Caco-2 (cell line): ENCODE measurements at places on chromosomes 6 and 20. TPM values are rescaled to one million over a fixed set of nuclear protein-coding genes. Genes with fewer than 3 reads are reported as not detected.

Gene DPPA5
- not detected in 2 replicates for total RNA-seq

Gene AIF1
- 2.2 and 2.7 TPM in 2 replicates for total RNA-seq

Gene MEP1A
- total RNA-seq, result 8.1 and 12.0 TPM in 2 replicates

DNA sequence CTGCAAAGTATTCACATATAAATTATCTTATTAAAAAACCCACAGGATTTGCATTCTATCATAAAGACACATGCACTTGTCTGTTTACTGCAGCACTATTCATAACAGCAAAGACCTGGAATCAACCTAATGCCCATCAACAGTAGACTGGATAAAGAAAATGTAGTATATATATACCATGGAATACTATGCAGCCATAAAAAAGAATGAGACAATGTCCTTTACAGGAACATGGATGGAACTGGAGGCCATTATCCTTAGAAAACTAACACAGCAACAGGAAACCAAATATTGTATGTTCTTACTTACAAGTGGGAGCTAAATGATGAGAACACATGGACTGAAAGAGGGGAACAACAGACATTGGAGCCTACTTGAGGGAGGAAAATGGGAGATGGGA, 97.0 kb downstream of the FAM217A start:
- DNase-seq, result no peak
- H3K36me3 ChIP-seq, result no peaks in the 10 kb centered on the region
- no peaks in the 10 kb centered on the region for H3K27me3 ChIP-seq
- no peaks in the 10 kb centered on the region for H3K4me1 ChIP-seq
- no peak overlapping the region for H3K27ac ChIP-seq

DNA sequence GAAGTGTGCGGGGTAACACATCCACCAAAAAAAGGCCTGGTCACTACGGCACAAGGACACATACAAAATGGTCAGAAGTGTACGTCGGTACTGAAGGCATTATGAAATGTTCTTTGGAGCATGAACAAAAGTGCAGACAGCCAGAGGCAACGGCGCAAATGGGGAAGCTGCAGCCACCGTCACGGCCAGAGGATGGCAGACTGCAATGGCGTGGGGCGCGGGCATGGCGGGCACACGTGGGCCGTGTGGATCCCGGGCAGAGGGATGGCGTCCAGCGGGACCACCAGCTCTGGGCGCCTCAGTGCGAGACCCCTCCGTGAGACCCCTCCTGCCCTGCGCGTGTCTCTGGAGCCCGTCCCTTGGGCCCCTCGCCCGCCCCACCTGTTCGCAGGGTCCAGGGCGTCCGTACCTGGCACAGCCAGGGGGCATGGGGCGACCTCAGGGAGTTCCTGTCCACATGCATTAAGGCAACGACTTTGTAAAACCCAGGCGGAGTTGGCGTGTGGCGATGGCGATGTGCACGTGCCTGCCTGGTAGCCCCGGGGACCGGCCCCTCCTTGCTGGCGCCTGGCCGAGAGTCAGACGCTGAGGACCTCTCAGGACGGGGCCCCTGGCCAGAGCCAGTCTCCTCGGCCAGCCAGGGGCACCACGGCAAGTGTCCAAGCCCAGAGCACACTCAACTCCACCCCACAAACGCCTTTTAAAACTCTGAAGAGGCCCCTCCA, 39.5 kb upstream of the CHRNA4 start:
- no peak overlapping the region for H3K27ac ChIP-seq
- peaks cover 7% of the 10 kb centered on the region for H3K27me3 ChIP-seq
- no peaks in the 10 kb centered on the region for H3K4me1 ChIP-seq
- H3K4me3 ChIP-seq, result no peak overlapping the region

GRCh38 chr6:168385858-168386735, 54.9 kb upstream of the SMOC2 start:
- peaks cover 5% of the 10 kb centered on the region; the same call in 1 of the 2 replicates for H3K4me1 ChIP-seq
- no peak overlapping the region for H3K27ac ChIP-seq
- no peaks in the 10 kb centered on the region for H3K36me3 ChIP-seq
- H3K27me3 ChIP-seq, result no peaks in the 10 kb centered on the region

DNA sequence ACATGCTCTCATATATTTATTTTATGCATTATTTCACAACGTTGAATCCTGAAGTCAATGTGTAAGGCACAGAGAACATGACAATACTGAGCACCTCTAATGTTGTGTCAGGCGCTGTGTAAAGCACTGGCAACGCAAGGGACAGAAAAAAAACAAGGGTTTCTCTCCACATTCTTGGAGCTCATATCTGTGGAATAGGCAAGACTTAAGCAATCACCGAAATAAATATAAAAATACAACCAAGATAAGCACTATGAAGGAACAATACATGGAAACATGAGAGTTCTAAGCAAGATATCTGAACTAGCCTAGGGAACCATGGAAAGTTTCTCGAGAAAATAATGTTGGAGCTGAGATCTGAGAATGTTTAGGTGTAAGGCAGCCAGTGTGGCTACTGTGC, 1.7 kb upstream of the DST start:
- 0 out of 2 replicates have a peak, but pooled peaks cover 7% of the 10 kb centered on the region for H3K4me1 ChIP-seq
- H3K4me3 ChIP-seq, result no peak overlapping the region
- H3K27ac ChIP-seq, result no peak overlapping the region

DNA sequence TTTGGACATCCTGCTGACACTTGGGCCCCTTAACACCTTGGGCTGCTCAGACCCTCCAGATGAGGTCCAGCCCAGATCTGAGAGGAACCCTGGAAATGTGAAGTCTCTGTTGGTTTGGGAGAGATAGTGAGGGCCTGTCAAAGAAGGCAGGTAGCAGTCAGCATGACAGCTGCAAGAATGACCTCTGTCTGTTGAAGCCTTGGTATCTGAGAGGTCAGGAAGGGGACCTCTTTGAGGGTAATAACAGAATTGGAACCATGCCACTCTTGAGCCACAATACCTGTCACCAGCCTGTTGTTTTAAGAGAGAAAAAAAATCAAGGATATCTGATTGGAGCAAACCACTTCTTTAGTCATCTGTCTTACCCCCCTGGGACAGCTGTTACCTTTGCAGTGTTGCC, 4.2 kb downstream of the SYS1 start:
- peaks cover 4% of the 10 kb centered on the region for H3K36me3 ChIP-seq
- peaks cover 5% of the 10 kb centered on the region for H3K4me1 ChIP-seq
- no peak overlapping the region for H3K27ac ChIP-seq
- H3K27me3 ChIP-seq, result no peaks in the 10 kb centered on the region

DNA sequence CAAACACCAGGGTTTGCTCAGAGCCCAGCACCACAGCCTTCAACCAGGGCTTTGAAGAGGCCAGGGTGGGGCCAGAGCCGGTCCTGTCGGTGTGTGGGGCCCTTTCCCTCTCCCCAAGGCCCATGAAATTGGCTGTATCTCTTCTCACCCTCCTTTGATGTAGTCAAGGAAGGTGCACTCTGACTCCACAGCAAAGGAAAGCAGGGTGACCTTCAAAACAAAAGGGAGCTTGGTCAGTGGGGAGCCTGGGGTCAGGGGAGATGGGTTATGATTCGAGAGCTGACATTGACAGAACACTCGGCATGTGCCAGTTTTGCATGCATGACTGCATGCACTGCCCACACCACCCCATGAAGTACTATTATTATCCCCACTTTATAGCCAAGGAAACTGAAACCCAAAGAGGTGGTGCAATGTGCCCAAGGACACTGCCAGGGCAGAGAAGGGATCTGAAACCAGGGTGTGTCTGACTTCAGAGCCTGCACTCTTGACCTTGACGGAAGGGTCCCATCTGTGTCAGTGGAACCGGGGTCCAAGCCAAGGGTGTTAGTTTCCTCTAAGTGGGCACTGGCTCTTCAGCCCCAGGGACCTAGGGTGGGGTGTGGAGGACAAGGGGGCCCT, 55.4 kb downstream of the RAB44 start:
- H3K27me3 ChIP-seq, result no peaks in the 10 kb centered on the region
- H3K4me1 ChIP-seq, result no peaks in the 10 kb centered on the region
- H3K4me3 ChIP-seq, result no peak overlapping the region
- DNase-seq, result no peak
- no peaks in the 10 kb centered on the region for H3K36me3 ChIP-seq

DNA sequence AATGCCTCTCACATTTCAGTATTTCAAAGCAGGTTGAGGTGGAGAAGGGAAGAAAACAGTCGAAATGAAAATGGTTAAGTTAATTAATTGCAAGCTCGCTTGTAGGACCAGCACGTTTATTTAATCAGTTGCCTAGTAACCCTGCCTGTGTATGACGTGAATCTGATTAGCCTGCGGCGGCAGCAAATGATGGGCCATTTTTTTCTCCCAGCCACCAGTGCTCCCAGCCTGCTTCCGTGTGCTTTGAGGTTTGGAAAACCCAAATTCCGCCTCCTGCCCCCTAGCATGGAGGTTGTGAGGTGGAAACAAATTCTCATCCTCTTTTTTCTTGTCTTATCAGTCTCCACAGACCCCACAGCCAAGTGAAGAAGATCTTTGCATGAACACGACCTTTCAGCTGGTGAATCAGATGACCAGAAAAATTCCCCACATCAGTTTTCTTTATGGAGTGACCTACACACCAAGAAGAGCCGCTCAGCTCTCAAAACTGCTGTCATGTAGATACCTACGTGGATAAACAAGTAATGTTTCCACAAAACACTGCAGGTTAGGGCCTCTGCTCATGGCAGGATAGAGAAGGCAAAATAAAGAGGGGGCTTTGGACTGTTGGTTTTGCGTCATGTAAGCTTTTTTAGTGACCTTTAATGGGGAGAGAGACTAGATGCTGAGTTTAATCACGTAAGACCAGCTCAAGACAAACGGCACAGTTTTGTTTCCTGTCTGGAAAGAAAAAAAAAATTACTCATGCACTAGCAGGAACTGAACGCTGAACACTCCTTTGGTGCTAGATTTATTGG, 572.9 kb upstream of the NOX3 start:
- no peaks in the 10 kb centered on the region for H3K36me3 ChIP-seq
- H3K27me3 ChIP-seq, result no peaks in the 10 kb centered on the region
- DNase-seq, result no peak
- no peak overlapping the region for H3K27ac ChIP-seq
- no peaks in the 10 kb centered on the region for H3K4me1 ChIP-seq

DNA sequence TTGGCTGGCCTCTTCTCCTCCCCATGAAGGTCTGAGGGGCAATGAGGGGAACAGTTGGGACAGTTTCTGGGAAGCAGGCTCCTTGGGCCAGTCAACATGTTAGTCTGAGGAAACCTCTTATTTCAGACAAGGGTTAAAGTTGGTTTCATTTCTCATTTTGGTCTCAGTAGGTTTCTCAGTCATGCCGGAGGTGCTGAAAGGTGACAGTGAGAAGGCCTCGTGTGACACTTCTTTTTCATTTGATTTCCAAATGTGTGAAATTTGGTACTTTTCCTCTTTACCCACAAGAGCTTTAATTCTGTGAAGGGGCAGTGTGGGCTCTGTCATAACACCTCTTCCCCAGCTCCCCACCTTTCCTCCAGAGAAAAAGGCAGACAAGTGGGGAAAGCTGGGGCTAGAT, 7.5 kb upstream of the GLP1R start:
- H3K36me3 ChIP-seq, result no peaks in the 10 kb centered on the region
- peaks cover 2% of the 10 kb centered on the region for H3K27me3 ChIP-seq
- H3K4me1 ChIP-seq, result no peaks in the 10 kb centered on the region
- H3K27ac ChIP-seq, result no peak overlapping the region
- DNase-seq, result no peak
- H3K4me3 ChIP-seq, result no peak overlapping the region

- H3K4me3 ChIP-seq, result no peak overlapping the region
- H3K36me3 ChIP-seq, result peaks cover 2% of the 10 kb centered on the region; the same call in 1 of the 2 replicates
- no peaks in the 10 kb centered on the region for H3K27me3 ChIP-seq
- H3K27ac ChIP-seq, result no peak overlapping the region
- H3K4me1 ChIP-seq, result peaks cover 24% of the 10 kb centered on the region
These were observed 1.1 kb upstream of the PTK7 start for GRCh38 chr6:43074847-43075669.

GRCh38 chr6:1544603-1545002, 65.1 kb upstream of the FOXC1 start:
- no peak for DNase-seq
- no peaks in the 10 kb centered on the region for H3K36me3 ChIP-seq
- H3K4me3 ChIP-seq, result no peak overlapping the region

DNA sequence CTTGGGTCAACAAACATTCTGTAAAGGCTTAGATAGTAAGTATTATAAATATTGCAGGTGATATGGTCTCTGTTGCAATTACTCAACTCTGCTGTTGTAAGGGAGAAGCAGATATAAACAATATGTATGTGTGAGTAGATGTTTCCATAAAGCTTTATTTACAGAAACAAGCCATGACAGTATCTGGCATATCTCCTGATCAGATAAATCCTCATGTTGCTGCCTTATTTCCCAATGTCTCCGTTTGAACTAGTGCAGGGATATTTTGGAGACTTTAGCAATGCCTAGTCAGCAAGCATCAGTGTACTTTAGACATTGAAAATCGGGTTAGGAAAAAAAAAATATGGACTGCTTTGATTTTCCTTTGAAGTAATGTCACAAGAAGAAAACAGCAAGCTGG, 96.1 kb downstream of the LAMA2 start:
- H3K4me1 ChIP-seq, result no peaks in the 10 kb centered on the region
- H3K27ac ChIP-seq, result no peak overlapping the region
- DNase-seq, result no peak

- H3K27me3 ChIP-seq, result no peaks in the 10 kb centered on the region
- DNase-seq, result no peak
- no peak overlapping the region for H3K27ac ChIP-seq
- peaks cover 8% of the 10 kb centered on the region; the same call in 1 of the 2 replicates for H3K4me1 ChIP-seq
- H3K4me3 ChIP-seq, result no peak overlapping the region
These were observed 172.0 kb downstream of the SCP2D1 start for GRCh38 chr20:18985551-18985950.

GRCh38 chr6:145895802-145896201, 68.4 kb downstream of the SHPRH start:
- H3K4me1 ChIP-seq, result peaks cover 14% of the 10 kb centered on the region
- peaks cover 2% of the 10 kb centered on the region for H3K36me3 ChIP-seq
- no peak overlapping the region for H3K4me3 ChIP-seq
- no peak for DNase-seq
- H3K27ac ChIP-seq, result no peak overlapping the region
- no peaks in the 10 kb centered on the region for H3K27me3 ChIP-seq

DNA sequence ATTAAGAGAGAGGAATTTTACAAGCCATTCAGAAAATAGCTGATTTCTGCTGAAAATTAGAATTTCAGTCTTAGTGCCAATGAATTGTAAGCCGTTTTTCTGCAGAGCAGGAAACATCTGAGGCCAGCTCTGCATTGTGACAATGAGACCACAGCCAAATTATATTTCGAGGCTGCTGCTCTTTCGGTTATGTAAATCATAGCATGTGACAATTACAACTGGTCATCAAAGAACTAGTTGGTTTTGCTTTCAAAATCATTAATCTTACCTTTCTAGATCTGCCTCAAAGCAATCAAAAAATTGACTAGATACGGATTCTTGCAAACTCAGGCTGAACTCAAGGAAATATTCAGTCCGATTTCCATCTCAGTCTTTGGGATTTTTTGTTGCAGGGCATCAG, 33.4 kb upstream of the INSM1 start:
- no peaks in the 10 kb centered on the region for H3K4me1 ChIP-seq
- no peak overlapping the region for H3K4me3 ChIP-seq
- DNase-seq, result no peak
- no peak overlapping the region for H3K27ac ChIP-seq
- no peaks in the 10 kb centered on the region for H3K27me3 ChIP-seq

- peaks cover 4% of the 10 kb centered on the region for H3K36me3 ChIP-seq
- no peaks in the 10 kb centered on the region for H3K27me3 ChIP-seq
- DNase-seq, result no peak
- no peak overlapping the region for H3K4me3 ChIP-seq
- H3K27ac ChIP-seq, result no peak overlapping the region
- H3K4me1 ChIP-seq, result no peaks in the 10 kb centered on the region
These were observed 18.8 kb upstream of the TBC1D20 start for GRCh38 chr20:481167-481566.

GRCh38 chr6:2978923-2979322, 7.6 kb upstream of the SERPINB6 start:
- peaks cover 49% of the 10 kb centered on the region for H3K4me1 ChIP-seq
- no peak overlapping the region for H3K27ac ChIP-seq
- H3K27me3 ChIP-seq, result no peaks in the 10 kb centered on the region
- no peak overlapping the region for H3K4me3 ChIP-seq
